ENCODE measurements at places on chromosomes 3 and 15. TPM values are rescaled to one million over a fixed set of nuclear protein-coding genes. Genes with fewer than 3 reads are reported as not detected.

DNA sequence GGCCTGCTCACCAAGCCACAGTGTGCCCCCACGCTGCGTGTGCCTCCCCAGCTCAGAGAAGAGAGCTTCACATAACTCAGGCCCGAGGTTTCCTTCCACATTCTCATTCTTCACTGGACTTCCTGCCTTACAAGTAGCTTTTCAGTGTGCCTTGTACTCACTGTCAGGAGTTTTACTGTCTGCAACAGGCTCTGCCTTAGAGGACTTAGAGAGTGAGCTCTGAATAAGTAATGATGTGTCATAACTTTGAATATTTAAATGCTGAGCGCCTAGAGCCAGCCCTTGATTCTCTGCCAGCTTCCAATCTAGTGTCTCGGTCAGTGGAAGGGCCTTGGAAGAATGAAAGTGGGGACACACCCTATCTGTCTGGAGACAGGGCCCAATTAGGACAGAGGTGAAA, 41.8 kb downstream of the ITGB5 start:
- DNase-seq = peak; percentile 85

The ACKR4 gene
- total RNA-seq = 0.31 TPM

The ADCY5 gene
- 0.14 TPM for total RNA-seq

DNA sequence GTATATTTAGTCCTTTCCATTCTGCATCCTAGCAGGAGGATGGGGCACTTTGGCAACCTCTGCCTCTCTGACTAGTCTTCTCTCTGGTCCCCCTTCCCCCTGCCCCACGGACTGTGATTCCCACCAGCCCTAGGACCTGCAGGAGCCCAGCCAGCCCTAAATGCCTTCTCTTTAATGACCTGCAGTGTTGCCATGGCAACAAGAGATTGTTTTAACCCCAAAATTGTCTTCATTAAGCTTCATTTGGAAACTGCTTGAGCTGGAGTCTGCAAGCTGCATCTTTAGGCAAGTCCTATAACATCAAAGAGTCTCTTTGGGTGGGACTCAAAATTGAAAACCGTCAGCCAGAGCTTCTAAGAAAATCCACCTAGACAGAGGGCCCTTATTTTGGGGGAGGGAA, 59.7 kb upstream of the ANKRD34C start:
- no peak for DNase-seq

- DNase-seq = no peak
These were observed 296 bp downstream of the TPRA1 start for GRCh38 chr3:127590282-127590592.

- peak; percentile 19 for DNase-seq
These were observed at the start of gene ADAMTS7 for GRCh38 chr15:78811124-78811824. ADAMTS7 (minus strand) TSS chr15:78811464; CDS start chr15:78811220, 244 bp downstream.

The IL12A gene
- 0.20 TPM for total RNA-seq

DNA sequence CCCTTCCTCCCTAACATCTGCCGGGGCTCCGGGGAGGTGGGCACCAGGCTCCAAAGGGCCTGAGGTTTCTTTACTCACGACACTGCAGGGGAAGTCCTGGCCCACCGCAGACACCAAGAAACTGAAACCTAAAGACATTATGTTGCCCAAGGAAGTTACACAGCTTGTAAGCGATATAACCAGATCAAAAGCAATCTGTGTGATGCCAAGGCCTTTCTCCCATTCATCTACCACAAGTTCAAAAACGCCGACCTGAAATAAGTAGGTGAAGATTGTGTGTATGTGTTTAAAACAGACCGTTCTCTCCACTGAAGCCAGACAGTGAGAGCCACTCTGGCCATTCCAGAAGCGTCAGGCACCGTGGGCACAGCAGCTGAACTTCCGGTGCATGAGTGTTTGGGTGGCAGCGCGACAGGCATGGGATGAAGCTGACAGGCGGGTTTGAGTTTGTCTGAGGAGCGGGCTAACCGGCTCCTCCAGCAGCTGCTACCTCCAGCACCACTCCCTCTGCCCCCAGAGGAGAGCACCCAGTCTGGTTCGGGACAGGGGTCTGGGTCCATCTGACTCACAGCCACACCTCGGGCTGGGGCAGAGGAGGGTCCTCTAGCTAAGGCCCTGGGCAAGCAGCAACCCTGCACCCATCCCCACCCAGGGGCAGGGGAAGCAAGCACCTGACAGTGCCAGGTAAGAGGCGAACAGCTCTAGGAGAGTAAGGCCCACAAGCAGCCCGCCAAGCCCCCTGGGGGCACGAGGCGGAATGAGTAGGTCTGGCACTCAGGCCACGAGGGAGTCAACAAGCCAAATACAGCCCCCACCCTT, 1.3 kb downstream of the TNK2 start:
- peak; percentile 28 for DNase-seq

The SERPINI1 gene
- total RNA-seq = 3.0 TPM

The AADAC gene
- not detected for total RNA-seq

The CDC25A gene
- total RNA-seq = 29.0 TPM

The TLNRD1 gene
- 12.4 TPM for total RNA-seq

DNA sequence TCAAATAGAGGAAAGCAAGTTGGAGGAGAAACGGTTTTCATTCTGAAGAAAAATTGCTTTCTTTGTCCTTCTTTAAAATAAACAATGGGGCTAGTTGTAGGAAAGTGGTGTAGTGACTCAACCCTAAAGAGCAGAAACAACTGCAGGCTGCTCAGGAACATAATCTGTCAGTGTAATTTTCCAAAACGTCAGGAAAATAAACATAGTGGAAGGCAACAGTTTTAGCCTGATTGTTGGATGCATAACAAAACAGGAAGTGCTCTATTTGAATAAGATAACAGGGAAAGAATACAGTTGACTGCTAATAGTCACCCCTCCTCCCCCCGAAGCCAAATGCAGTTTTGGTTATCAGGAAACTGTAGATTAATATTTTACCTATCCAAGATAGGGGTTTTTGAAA, 167.6 kb downstream of the ECT2 start:
- DNase-seq = no peak

The HCN4 gene
- total RNA-seq = under 0.01 TPM

GRCh38 chr3:148551767-148552260, 145.9 kb upstream of the AGTR1 start:
- DNase-seq = no peak

DNA sequence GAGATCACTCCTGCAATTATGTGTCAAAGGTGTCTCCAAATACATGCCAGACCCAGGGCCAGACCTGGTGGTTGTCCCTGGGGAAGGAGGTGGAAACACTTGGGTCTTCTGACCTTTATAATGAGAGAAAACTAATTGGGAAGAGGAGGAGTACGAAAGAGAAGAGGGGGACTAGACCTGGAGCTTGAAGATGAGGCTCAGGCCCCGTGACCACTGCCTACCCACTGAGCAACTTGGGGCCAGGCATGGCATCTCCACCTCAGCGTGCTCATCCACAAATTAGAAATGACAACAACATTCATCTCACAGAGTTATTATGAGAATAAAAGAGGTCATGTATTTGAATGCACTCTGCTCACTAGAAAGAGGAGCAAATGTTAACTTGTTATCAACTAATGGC, 19.4 kb upstream of the SPTBN5 start:
- DNase-seq = no peak

The TRIM59 gene
- total RNA-seq = 24.7 TPM

- DNase-seq = no peak
These were observed 132.7 kb downstream of the CHSY1 start for GRCh38 chr15:101119181-101119580.

GRCh38 chr15:56028430-56028829, 35.0 kb upstream of the NEDD4 start:
- peak; percentile 71 for DNase-seq

DNA sequence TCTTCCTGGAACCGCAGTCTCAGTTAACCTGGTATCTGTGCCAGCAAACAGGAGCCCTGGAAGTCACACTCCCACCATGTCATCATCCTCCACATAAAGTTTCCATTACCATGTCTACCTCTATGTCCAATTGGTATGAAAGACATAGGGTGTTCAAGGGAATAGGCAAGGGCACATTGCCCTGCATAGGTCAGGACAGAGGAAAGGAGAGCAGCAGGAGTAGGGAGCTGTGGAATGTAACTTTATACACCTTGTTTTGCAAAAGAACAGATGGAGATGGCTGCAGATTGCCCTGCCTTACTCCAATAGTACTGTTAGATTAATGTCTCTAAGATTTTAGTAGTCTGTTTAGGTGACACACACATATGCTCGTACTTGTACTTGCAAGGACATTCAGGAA, 1056.4 kb downstream of the NTRK3 start:
- DNase-seq = no peak

Measured in foreskin keratinocyte (primary cell).